ENCODE measurements at places on chromosomes 5 and 9. TPM values are rescaled to one million over a fixed set of nuclear protein-coding genes. Genes with fewer than 3 reads are reported as not detected.
A peak's percentile ranks its signal among the peaks of the same experiment; 100 is the strongest.

DNA sequence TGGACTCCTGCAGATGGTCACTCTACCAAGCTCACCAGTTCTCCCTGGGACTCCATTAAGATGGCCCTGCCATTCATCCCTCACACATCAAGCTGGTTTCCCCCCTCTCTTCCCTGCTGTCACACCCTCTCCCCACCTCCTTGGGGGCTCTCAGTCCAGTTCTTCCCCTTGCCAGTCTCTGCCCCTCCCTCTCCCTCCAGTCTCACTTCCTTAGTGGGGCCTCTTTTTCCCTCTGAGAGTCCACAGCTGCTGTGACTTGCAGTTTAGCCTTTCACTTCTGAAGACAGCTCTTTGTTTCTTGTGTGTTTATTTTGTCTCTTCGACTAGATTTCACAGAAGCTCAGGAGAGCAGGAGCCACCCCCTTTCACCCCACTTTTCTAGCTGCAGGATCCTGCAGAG is 10.5 kb downstream of the DOCK2 start:
- DNase-seq, result no peak
- H3K27me3 ChIP-seq, result no peaks in the 10 kb centered on the region
- no peak overlapping the region for H3K4me3 ChIP-seq
- H3K27ac ChIP-seq, result no peak overlapping the region

The TTLL11 gene
- 9.1 TPM for total RNA-seq

The MYORG gene
- 1.7 TPM for total RNA-seq

The N4BP3 gene
- total RNA-seq, result 1.4 TPM

- DNase-seq, result no peak
- H3K4me3 ChIP-seq, result no peak overlapping the region
- H3K4me1 ChIP-seq, result peaks cover 6% of the 10 kb centered on the region
Observed at GRCh38 chr5:160467555-160468362, 46.1 kb downstream of the PTTG1 start.

The FGD3 gene
- 4.1 TPM for total RNA-seq

The TSSK1B gene
- 0.16 TPM for total RNA-seq

GRCh38 chr9:109903515-109904138 is 123.6 kb downstream of the PALM2AKAP2 start:
- H3K27me3 ChIP-seq, result no peaks in the 10 kb centered on the region
- H3K27ac ChIP-seq, result no peak overlapping the region
- no peaks in the 10 kb centered on the region for H3K36me3 ChIP-seq

DNA sequence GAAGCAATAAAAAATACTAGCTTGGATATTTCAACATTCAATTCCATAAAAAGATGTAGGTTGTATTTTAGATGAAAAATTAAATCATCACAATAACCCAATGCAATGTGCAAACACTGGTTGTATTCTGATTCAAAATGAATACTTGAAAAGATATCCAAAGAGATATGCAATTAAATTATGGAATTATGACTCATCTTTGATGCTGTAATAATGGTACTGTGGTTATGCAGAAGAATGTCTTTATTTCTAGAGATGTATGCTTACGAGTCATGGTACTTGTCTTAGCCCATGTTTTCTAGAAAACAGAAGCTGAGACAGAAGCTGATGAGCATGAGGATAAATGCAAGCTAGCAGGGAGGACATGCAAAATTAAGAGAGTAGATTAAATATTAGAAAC is 1941.4 kb upstream of the NUDT12 start:
- H3K4me1 ChIP-seq, result no peaks in the 10 kb centered on the region
- H3K4me3 ChIP-seq, result no peak overlapping the region
- H3K36me3 ChIP-seq, result no peaks in the 10 kb centered on the region
- no peaks in the 10 kb centered on the region for H3K27me3 ChIP-seq
- no peak for DNase-seq

- H3K36me3 ChIP-seq, result peaks cover 6% of the 10 kb centered on the region
- H3K4me3 ChIP-seq, result peak overlapping the region; percentile 8
- no peak for DNase-seq
- peaks cover 99% of the 10 kb centered on the region for H3K27me3 ChIP-seq
- no peak overlapping the region for H3K27ac ChIP-seq
Observed at GRCh38 chr9:21969011-21969940, 24.9 kb downstream of the CDKN2A start.

The GAPT gene
- total RNA-seq, result not detected

DNA sequence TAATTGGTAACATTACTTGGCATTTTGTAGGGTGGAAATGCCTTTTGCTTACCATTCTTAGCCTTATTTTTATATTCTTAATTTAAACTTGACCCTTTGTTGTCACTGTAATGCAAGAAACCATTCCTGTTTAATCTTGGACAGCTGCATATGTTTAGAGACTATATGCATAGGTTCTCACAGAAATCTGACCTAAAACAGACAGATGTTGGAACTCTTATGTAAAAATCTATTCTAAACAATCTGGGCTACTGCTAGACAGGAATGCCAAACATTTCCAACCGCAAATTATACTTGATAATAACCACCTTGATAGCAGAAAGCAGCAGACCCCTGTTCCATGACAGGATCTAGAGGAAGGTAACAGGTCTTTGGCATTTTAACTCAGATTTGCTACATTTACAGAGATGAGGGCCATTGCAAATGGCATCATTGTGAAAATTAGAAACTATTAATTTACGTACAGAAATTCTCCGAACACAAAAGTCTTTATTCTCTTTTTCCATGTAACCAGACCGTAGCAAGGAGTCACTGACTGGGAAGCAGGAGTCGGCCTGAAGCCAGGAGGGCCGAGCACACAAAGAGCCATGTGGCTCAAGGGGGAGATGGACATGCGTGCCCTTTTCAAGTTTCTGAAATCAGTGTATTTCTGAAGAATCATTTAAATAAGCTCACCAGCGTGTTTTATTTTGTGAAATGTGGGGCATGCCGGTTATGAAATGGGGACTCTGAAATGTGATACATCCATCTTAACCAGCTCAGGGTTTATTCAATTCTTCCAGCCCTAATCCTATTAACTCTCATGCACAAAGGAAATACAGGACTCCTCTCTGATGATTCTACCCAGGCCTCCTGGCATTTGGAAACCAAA is 139.3 kb downstream of the AOPEP start:
- H3K27ac ChIP-seq, result no peak overlapping the region
- no peak for DNase-seq
- H3K27me3 ChIP-seq, result no peaks in the 10 kb centered on the region
- peaks cover 23% of the 10 kb centered on the region for H3K4me1 ChIP-seq

DNA sequence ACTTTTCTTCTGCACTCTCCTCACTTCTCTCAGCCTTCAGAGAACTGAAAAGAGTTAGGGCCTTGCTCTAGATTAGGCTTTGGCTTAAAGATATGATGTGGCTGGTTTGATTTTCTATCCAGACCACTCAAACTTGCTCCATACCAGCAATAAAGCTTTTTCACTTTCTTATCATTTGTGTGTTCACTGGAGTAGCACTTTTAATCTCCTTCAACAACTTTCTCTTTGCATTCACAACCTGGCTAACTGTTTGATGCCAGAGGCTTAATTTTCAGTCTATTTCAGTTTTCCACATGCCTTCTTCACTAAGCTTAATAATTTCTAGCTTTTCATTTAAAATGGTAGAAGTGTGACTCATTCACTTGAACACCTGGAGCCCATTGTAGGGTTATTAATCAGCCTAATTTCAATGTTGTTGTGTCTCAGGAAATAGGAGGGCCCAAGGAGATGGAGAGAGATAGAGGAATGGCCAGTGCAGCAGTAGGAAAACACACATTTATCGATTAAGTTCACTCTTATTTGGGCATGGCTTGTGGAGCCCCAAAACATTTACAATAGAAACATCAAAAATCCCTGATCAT is 5.9 kb downstream of the ATPSCKMT start:
- peaks cover 15% of the 10 kb centered on the region for H3K4me1 ChIP-seq
- H3K27me3 ChIP-seq, result no peaks in the 10 kb centered on the region
- no peak overlapping the region for H3K27ac ChIP-seq
- no peak overlapping the region for H3K4me3 ChIP-seq
- peaks cover 7% of the 10 kb centered on the region for H3K36me3 ChIP-seq
- DNase-seq, result no peak

The NR3C1 gene
- 1.3 TPM for total RNA-seq

- DNase-seq, result no peak
- no peaks in the 10 kb centered on the region for H3K27me3 ChIP-seq
- no peak overlapping the region for H3K27ac ChIP-seq
- H3K4me3 ChIP-seq, result no peak overlapping the region
Observed at GRCh38 chr9:121839726-121840500, 188.5 kb downstream of the DAB2IP start.

DNA sequence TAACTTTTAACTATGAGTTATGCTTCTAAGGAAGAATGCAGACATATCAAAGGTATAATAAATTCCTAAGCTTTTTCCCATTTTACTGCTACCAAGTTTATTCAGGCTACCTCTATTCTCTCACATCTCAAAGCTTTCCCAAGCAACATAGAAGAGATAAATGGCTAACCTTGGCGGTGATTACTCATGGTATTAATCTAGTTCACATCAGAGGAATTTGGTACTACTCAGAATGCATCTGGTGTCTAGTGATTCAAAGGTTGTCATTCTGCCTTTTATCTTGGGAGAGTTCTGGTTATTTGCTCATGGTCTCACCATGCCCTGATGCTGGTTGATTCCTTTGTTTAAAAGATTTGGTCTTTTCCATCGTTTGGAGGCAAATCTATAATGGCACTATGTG is 182.7 kb downstream of the TAF11L14 start:
- H3K27ac ChIP-seq, result no peak overlapping the region
- no peak for DNase-seq
- H3K36me3 ChIP-seq, result no peaks in the 10 kb centered on the region
- H3K4me3 ChIP-seq, result no peak overlapping the region
- H3K4me1 ChIP-seq, result no peaks in the 10 kb centered on the region
- H3K27me3 ChIP-seq, result no peaks in the 10 kb centered on the region

DNA sequence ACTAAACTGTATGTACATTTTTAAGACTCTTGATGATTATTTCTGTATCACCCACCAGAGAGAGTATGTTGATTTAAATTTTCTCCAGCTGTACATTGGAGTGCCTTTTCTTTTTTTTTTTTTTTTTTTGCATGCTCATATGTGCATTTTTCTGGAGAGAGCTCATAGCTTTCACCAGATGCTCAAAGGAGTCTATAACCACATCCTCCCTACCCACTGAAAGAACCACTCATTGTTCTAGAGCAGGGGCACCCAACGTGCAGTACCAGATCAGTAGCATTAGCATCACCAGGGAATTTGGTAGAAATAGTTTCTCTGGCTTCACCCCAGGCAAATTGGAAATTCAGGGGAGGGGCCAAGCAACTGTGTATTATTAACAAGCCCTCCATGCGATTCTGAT is 53.9 kb upstream of the TMEM171 start:
- peaks cover 9% of the 10 kb centered on the region for H3K36me3 ChIP-seq
- DNase-seq, result no peak
- no peaks in the 10 kb centered on the region for H3K4me1 ChIP-seq
- H3K27me3 ChIP-seq, result no peaks in the 10 kb centered on the region
- no peak overlapping the region for H3K4me3 ChIP-seq

GRCh38 chr5:23996525-23996924 is 489.1 kb downstream of the PRDM9 start:
- no peaks in the 10 kb centered on the region for H3K4me1 ChIP-seq
- DNase-seq, result no peak
- no peak overlapping the region for H3K4me3 ChIP-seq
- H3K27ac ChIP-seq, result no peak overlapping the region
- H3K27me3 ChIP-seq, result no peaks in the 10 kb centered on the region
- no peaks in the 10 kb centered on the region for H3K36me3 ChIP-seq

The CAMK2A gene
- total RNA-seq, result 0.59 TPM

The TIMD4 gene
- total RNA-seq, result not detected

DNA sequence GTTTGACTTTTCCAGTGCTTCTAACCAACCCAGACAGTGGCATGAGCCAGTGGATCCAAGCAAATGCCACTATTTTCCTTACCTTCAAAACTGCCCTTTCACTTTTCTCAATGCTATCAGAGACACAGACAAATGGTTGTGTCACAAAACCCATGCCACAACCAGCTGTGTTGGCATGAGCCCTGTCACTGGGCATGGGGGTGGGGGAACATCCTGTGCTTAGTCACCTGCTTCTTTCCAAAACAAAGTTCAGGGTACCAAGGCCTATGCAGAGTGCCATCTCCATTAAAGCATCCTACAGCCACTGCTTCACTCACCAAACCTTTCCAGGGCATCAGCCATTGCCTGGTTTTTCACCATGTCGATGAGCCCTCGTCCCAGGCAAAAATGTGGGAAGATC is 30.1 kb downstream of the NIPSNAP3B start:
- H3K27ac ChIP-seq, result no peak overlapping the region
- peaks cover 7% of the 10 kb centered on the region for H3K36me3 ChIP-seq
- no peaks in the 10 kb centered on the region for H3K4me1 ChIP-seq

- no peak overlapping the region for H3K27ac ChIP-seq
- no peak overlapping the region for H3K4me3 ChIP-seq
- H3K4me1 ChIP-seq, result peaks cover 21% of the 10 kb centered on the region
- no peaks in the 10 kb centered on the region for H3K36me3 ChIP-seq
- no peak for DNase-seq
- H3K27me3 ChIP-seq, result no peaks in the 10 kb centered on the region
Observed at GRCh38 chr5:170147051-170147752, 41.5 kb downstream of the FOXI1 start.

DNA sequence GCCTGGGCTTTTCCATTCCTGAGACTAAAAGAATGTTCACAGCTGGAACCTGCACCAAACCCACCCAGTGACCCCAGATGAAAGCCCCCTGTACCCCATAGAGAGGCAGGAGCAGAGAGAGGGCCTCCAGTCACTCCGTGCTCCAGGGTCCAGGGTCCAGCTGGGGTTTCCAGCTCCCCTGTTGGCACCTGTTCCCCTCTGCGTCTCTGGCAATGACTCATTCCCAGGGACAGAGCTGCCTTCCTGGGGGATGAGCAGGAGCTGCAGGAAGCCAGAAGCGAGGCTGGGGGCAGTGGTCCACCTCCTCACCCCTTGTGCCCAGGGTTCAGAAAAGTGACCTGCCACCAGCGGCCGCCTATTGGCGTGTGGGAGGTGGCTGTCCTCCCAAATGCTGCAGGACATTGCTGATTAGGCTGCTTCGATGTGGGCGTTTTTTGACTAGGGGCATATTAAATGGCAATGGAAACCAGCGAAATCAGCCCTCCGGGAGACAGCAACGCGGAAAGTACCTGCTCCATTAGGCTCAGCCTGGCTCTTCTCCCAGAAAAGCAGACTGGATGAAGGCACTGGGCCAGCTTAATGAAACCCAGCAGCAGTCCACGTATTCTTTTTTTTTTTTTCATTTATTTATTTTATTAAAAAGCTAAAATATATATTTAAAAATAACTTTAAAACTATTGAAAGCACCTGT is 97.4 kb downstream of the DAP start:
- H3K4me3 ChIP-seq, result no peak overlapping the region
- H3K36me3 ChIP-seq, result no peaks in the 10 kb centered on the region
- DNase-seq, result no peak
- no peak overlapping the region for H3K27ac ChIP-seq
- no peaks in the 10 kb centered on the region for H3K4me1 ChIP-seq

GRCh38 chr5:1106385-1107166 is 5.3 kb downstream of the SLC12A7 start:
- H3K36me3 ChIP-seq, result no peaks in the 10 kb centered on the region
- H3K4me1 ChIP-seq, result peaks cover 29% of the 10 kb centered on the region
- H3K27ac ChIP-seq, result no peak overlapping the region
